ENCODE measurements at places on chromosomes 11 and 22. TPM values are rescaled to one million over a fixed set of nuclear protein-coding genes. Genes with fewer than 3 reads are reported as not detected.

Gene OR2AT4
- not detected for total RNA-seq

Gene EHF
- 1.4 TPM for total RNA-seq

Gene OR8K3
- total RNA-seq, result not detected

Gene MYBPC3
- not detected for total RNA-seq

Gene FAM111B
- 10.8 TPM for total RNA-seq

Gene JAM3
- total RNA-seq, result 34.4 TPM

Gene TRIM51
- total RNA-seq, result not detected

Measured in H7 (cell line).